ENCODE measurements at places on chromosomes 3 and 15.

GRCh38 chr3:2166552-2166951, 67.9 kb downstream of the CNTN4 start:
- no peak for DNase-seq

GRCh38 chr15:50463423-50464358, 39.5 kb downstream of the USP8 start:
- no peak for DNase-seq

- no peak for DNase-seq
Measured at GRCh38 chr15:25778161-25778560, 85.0 kb downstream of the ATP10A start.

- no peak for DNase-seq
Measured at GRCh38 chr3:48299746-48300712, 33.4 kb downstream of the SPINK8 start.

DNA sequence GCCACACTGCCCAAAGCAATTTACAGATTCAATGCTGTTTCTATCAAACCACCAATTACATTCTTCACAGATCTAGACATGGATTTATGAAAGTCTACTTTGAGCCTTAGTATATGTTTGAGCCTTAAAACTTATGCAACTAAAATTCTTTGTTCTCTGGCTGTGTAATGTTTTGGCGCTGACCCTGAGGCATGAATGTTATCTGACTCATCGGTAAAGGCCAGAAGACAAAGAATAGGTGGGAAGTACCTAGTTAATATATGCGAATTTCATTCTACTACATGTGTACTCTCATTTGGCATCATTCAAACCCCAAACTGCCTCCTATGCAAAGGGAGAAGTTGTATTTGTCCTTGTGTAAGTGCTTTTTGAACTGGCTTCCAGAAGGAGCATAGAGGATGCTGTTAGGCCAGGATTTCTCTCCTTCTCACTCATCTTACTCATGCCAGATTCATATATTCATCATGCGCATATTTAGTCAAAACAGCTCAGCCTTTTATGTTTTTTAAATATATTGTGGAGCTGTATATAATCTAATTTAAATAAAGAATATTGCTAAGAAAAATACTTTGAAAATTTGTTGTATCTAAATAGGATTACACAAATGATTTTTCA, 204.2 kb downstream of the NFKBIZ start:
- DNase-seq: no peak

- no peak for DNase-seq
Measured at GRCh38 chr3:58334013-58334321, 1.3 kb downstream of the PXK start.

- DNase-seq: no peak
Measured at GRCh38 chr3:116059421-116060096, 385.7 kb downstream of the LSAMP start.

DNA sequence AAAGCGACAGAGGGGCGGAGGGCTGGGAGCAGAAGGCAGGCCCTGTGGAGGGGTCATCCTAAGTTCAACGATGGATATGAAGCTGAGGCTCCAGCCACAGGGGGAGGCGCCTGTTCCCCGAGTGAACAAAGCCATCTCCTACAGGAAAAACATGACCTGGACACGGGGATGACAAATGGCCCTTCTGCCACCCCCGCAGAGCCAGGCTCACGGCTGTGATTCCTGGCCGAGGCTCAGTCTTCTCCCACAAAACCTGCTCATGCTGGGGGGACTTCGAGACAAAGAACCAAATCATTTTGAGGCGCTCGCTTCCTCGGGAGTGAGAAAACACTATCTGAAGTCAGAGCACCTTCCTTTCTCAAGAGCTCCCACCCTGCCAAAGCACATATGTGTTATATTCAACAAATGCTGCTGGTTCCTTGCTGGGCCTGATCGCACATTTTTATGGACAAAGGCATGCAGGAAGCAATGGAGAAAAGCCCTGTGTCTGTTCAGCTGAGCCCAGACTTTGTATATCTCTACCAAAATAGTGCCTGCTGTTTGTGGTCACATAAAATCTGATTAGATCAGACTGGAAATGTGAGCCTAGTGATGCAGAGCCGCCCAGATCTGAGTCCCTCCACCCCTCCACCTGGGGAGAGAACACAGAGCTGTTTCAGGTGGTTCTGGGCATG, 5.6 kb downstream of the RBP1 start:
- DNase-seq: no peak

GRCh38 chr3:191982481-191982880, 521.5 kb downstream of the PYDC2 start:
- no peak for DNase-seq

- no peak for DNase-seq
Measured at GRCh38 chr3:139380575-139380974, 8.9 kb downstream of the COPB2 start.

DNA sequence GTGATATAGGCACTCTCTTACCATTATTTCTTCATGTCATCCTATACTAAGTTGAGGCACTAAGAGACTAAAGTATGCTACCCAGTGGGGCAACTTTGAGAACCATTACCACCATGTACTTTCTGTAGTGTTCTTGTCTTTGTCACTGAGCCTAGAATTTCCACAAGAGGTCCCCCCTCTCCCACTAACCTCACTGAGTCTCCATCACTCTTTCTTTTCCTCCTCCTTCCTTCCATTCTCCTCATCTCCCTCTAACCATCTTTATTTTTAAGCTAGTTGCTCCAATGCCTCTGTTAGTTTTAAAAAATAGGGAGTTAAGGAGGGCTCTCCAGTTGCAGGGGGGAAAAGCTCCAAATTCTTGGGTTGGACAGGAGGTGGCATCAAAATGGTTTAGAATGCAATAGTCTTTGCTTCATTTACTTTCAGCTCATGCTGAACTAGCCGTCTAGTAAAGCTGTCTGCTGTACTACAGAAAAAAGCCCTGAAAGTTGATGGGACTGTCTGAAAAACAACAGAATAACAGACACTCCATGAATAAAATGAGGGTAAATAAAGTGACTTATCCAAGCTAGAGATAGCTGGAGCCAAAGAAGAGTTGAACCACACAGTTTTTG, 85.1 kb upstream of the MYRIP start:
- no peak for DNase-seq

GRCh38 chr3:1587426-1587825, 494.6 kb downstream of the CNTN6 start:
- no peak for DNase-seq

DNA sequence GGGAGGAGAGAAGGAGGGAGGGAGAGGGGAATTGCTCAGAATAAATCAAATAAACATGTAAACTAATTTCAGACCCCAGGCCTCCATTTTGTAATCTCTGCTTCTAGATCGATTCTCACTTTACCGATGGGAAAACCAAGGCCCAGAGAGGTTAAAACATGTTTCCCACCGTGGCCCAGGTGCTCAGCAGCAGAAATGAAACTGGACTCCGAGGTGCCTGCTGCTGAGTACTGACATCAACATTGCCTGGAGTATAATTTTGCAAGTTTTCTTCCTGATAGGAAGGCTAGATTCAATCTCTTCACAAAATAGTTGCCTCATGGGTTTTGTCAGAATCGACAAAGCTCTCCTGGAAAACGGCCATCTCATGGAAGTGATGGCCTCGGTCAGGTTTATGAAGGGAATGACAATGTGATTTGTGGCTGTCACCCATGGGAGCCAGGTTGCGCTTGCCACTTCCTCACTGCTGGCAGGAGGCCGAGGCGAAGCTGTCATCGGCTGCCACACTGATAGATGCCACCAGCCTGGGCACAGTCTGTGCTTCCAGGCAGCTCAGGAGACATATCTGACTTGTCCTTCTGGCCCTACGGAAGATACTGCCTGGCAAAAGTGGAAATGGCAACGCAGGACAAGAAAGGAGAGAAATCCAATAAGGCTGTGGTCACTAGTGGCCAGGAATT, 133.1 kb upstream of the LRRN1 start:
- DNase-seq: no peak

- no peak for DNase-seq
Measured at GRCh38 chr3:123766193-123767008, 117.7 kb downstream of the MYLK start.

DNA sequence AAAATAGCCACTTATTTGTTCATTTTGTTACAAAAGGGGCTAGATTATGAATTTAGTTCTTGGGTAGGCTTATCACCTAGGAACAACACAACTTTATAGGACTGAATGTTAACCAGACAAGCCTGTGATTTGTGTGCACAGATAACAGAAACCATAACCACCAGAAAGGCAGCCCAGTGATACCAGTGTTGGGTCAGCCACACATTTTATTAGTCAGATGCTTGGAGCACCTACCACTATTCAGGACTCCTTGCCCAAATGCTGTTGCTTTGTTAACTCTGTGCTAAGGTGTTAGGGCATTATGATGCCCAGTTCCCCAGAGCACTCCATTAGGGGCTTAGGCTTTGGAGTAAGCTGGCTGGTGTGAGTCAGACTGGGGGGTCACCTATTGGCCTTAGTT, 22.5 kb downstream of the PLCL2 start:
- DNase-seq: no peak

DNA sequence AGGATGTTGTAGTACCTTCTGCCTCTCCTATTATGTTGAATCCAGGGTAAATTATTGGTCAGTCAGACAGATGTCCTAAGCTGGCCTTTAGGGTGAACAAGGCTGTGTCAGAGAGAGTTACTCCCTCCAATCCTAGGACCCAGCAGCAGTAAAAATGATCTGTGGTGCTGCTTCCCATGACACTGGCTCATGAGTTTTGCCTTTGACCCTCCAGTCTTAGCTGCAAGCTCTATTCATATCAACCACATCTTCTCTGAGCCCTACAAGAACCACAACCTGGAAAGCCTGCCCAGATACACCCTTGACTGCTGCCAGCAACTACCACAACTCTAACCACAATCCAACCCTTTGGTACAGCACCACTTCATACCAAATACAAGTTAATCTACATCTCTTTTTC, 27.2 kb upstream of the PHLDB2 start:
- DNase-seq: no peak

GRCh38 chr3:31253782-31254181, 278.9 kb upstream of the STT3B start:
- no peak for DNase-seq

GRCh38 chr15:63347074-63347857, 34.4 kb downstream of the CA12 start:
- DNase-seq: no peak

GRCh38 chr3:11145888-11146287, 8.4 kb upstream of the HRH1 start:
- DNase-seq: no peak

GRCh38 chr3:14685179-14685578, 10.2 kb downstream of the C3orf20 start:
- DNase-seq: no peak

DNA sequence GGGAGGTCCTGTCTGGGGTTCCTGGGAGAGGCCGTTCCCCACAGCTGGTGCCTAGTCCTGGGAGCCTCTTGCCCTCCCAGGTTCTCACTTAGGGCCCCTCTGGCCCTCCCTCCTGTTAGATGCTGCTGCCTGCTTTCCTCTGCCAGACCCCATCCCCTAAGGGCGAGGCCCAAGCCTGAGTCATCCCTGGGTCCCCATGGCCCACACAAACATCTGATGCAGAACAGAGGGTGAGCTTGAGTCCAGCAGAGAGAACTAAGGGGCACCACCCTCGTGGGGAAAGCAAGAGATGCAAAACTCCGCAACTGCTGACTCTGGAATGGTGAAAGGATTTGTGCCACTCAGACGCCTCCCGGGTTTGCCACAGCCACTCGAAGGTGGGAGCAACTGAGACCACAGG, 58.8 kb upstream of the TRPM1 start:
- no peak for DNase-seq

DNA sequence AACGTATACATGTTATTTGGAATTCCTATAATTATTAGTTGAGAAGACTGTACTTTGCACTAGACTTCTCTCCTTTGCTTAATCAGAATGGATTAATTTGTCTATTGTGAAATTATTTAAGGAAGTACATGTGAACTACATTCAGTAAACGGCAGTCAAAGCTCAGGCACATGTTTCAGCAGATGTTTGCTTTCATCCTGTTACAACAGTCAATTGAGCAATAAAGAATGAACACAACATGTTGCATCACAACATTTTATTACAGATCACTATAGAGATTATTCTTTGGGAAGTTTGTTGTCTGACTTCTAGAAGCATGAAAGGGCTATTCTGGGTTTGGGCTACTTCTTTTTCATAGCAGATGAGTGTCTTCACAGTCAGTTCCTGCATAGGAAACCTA, 39.2 kb downstream of the RAB27A start:
- no peak for DNase-seq

- DNase-seq: no peak
Measured at GRCh38 chr3:39176025-39176714, 16.2 kb downstream of the XIRP1 start.

- DNase-seq: no peak
Measured at GRCh38 chr3:123623346-123623880, 38.6 kb upstream of the HACD2 start.

GRCh38 chr3:13380971-13381370, 39.2 kb downstream of the NUP210 start:
- no peak for DNase-seq
